ENCODE measurements at places on chromosomes 2 and 18.

DNA sequence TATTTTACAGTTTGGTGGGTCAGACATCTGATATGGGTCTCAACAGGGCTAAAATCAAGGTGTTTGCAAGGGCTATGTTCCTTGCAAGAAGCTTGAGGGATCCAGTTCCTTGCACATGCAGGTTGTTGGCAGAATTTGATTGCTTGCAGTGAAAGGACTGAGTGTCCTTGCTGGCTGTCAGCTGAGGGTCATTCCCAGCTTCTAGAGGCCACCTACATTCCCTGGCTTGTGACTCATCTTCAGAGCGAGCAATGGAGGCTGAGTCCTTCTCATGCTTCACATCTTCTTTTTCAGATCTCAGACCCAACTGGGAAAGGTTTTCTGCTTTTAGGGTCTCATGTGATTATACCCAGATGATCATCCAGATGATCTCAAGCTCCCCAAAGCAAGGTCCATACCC lies 12.4 kb downstream of the MEX3C start:
- no peak for DNase-seq

DNA sequence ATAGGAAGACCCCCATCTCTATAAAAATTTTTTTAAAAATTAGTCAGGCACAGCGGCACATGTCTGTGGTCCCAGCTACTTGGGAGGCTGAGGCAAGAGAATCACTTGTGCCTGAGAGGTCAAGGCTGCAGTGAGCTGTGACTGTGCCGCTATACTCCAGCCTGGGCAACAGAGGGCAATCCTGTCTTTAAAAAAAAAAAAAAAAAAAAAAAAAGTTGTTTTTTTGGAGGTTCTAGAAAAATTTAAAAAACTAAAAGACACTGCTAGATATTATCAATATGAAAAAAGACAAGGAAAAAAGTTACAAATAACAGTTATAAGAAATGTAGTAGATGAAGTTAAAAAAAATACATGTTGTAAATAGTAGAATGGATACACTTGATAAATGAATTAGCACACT lies 56.1 kb upstream of the C2orf15 start:
- DNase-seq = no peak

- DNase-seq = no peak
These were observed 1.2 kb downstream of the PTPN4 start for GRCh38 chr2:119760956-119761275.

DNA sequence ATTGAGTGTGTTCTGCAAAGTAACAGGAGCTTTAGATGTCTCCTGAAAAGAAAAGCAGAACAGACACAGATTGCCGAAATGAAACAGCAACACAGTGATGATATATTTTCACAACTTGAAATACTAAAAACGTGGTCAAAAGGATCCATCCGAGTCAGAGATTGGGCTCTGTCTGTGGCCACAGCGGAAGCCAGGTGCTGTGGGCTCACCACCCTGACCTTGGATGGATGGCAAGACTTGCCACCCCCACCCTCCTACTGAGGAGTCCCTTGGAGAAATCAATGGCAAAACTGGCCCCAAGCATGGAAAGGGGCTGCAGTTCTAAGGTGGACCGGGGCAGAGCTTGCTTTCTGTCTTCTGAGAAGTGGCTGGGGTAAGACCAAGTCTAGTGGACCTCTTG lies 31.4 kb upstream of the ACKR3 start:
- DNase-seq = no peak

GRCh38 chr2:64727843-64728463 lies 74.2 kb upstream of the SERTAD2 start:
- DNase-seq = no peak

DNA sequence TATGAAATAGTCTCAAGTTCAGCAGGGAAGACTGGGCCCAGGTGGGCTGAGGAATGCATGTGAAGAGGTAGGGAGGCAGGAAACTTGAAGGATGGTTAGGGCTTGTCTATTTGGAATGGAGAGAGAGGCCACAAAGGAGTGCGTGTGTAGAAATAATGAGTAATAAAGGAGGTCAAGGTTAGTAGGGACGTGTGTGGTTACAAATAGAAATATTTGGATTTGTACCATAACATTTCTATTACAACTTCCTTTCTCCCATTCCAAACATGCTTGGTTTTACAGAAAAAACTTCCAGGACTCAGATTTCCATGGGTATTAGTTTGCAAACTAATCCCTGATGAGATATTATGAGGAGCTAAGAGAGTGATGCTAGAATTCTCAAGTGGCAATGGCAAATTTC lies 280.6 kb downstream of the NCKAP5 start:
- DNase-seq = peak; percentile 86

DNA sequence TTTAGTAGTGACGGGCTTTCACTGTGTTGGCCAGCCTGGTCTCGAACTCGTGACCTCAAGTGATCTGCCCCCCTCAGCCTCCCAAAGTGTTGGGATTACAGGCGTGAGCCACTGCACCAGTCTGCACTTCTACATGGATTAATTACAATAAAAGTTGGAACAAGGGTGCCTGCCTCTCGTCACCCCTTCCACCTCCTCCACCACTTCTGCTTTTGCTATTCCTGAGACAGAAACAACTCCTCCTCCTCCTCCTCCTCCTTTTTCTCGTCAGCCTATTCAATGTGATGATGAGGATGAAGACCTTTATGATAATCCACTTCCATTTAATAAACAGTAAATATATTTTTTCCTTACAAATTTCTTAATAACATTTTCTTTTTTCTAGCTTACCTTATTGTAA lies 35.2 kb downstream of the SRBD1 start:
- no peak for DNase-seq
